Lung microvascular endothelial cell (primary cell): ENCODE measurements at places on chromosomes 2 and 18. TPM values are rescaled to one million over a fixed set of nuclear protein-coding genes. Genes with fewer than 3 reads are reported as not detected.

DNA sequence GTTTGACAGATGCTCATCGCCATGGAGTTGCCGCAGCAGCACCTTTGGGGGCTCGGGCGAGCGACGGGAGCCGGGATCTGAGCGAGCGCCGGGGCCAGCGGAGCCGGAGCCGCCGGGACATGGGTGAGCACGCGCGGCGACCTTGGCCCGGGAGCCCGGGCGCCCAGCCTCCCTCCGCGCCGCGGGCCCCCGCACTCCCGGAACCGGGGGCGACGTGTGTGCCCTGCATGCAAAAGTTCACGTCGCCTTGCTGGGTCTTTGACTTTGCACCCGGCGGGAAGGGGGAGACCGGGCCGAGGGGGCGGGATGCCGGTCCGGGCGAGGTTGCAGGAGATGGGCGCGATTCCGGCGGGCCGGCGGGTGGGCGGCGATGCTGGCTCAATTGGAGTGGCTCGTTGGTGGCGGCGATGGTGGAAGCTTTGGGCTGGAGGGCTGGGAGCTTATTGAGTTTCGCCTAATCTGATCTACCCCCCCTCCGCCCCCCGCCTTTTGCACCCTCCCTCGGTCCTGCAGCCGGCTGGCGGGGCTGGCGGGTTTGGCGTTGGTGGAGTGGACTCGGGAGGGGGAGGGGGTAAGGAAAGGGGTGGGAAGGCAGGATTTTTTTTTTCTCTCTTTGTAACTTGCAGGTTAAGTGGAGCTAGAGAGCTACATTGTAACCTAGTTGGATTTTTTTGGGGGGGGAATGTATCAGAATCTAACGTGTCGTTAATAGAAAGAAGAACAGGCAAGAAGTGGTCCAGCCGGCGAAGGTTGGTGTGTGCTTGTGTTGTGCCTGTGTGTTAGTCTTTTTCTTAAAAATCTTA, at the start of gene SETBP1:
Gene SETBP1, plus strand, starts transcription at position 616 of the 803 bp plus-strand sequence. CDS start 20,459 bp downstream, outside the sequence.
- DNase-seq, result peak; percentile 53

- DNase-seq, result no peak
Observed at GRCh38 chr2:3604991-3605961, 10.4 kb downstream of the COLEC11 start.

- DNase-seq, result no peak
Observed at GRCh38 chr2:175734686-175735085, 267.4 kb downstream of the LNPK start.

- DNase-seq, result no peak
Observed at GRCh38 chr2:160442603-160443002, 51.0 kb downstream of the RBMS1 start.

- no peak for DNase-seq
Observed at GRCh38 chr18:21650311-21650710, 38.2 kb downstream of the SNRPD1 start.

DNA sequence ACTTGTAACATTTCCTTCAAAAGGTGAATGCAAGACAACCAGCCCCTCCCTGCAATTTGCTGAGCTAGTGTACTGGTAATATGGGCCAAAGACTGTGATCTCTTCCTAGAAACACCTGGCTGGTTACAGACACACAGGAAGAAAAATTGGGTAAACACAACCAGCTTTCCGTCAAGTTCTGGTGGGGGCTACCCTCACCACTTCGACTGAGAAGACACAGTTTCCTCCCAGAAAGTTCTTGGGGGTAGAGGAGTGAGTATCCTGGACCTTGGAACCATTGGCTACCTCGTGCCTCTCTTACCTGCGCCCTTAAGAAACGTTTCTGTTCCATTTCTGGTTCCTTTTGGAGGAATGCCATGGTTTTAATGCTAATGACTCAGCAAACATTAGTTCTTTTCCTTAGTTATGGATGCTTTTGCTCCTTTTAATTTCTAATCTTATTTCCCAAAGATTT, 120.9 kb upstream of the DLX2 start:
- no peak for DNase-seq

DNA sequence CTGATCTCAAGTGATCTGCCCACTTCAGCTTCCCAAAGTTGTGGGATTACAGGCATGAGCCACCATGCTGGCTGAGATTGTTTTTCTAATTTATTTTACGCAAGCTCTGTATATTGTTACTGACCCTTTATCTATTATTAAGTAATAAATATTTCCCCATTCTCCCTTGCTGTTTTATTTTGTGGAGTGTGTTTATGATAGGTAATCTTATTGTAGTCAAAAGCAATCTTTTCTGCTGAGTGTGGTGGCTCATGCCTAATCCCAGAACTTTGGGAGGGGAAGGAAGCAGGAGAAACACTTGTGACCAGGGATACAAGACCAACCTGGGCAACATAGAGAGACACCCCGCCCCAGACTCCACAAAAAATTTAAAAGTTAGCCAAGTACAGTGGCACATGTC, 55.2 kb upstream of the RTN4 start:
- no peak for DNase-seq

DNA sequence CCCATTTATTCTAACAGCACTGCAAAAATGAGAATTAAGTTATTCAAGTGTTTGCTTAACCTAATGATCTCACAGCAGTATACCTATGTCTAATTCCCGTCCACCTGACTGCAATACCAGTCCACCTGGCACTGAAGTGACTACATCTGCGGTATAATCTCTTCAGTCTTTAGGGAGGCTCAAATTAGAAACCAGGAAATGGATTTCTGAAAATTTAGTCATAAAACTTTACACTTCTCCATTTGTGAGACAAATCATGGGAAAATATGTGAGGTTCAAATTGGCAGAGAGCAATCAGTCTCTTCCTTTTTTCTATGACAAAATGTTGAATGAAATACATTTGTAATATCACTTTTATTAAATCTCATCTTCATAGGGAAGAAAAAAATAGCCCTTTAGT, 33.0 kb downstream of the FTCDNL1 start:
- DNase-seq, result no peak

GRCh38 chr2:237258116-237258515, 155.8 kb downstream of the COL6A3 start:
- no peak for DNase-seq

DNA sequence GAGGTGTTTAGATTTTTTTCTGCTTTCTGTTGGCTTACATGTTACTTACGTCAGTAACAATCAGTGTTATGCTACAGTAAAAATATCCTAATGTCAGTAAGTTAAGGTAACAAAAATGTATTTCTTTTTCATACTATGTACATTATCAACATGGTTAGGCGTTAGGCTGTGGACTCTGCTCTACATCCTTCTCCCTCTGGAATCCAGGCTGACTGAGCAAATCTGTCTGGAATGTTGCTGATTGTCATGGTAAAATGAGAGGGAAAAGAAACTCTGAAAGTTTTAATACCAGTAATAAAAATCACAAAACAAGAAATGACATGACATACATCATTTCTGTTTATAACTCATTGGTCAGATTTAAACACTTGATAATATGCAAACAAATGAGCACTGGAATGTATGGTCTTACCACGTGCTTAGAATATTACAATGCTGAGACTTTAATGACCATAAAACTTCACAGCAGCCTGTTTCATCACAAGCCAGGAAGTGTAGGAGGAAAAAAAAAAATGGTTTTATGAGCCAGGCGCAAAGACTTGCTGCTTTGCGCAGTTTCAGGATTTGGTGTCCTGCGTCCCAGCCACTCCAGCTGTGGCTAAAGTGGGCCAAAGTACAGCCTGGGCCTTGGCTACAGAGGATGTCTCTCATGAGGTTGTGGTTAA, 252.4 kb downstream of the FSIP2 start:
- no peak for DNase-seq

DNA sequence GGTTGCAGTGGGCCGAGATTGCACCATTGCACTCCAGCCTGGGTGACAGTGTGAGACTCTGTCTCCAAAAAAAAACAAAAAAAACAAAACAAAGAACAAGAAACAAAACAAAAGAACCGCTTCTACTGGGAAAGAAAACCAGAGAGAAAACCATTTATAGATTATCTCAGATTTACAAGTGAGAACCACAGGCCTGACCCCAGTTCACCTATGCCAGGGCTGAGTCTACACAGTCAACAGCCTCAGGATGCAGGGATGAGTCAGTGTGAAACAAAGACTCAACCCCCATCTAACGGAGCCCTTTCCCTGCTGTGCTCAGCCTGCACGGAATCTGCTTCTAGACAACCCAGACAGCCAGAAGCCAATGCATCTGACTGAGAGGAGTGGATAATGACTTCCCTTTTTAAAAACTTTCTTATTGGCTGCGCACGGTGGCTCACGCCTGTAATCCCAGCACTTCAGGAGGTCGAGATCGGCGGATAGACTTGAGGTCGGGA, 25.5 kb upstream of the YWHAQ start:
- DNase-seq, result peak; percentile 98

- peak; percentile 79 for DNase-seq
Observed at GRCh38 chr2:73852020-73852419, 23.3 kb downstream of the STAMBP start.

- peak; percentile 62 for DNase-seq
Observed at GRCh38 chr18:37385846-37386778, 179.5 kb downstream of the CELF4 start.

DNA sequence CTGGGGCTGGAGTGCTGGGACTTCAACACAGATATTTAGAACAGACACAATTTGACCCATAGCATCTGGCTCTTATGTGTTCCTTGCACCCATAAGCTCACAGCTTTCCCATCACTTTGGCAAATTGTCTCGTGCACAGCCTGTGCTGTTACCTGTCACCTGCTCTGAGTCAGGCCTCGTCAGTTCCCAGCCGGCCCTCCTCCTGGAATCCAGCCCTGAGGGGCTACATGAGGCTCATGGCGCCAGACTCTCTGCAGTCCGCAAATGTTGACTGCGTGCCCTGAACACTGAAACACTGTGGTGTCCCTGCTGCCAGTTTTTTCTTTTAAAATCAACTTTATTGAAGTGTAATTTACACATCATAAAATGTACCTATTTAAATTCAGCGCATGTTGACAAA, 65.4 kb upstream of the BZW1 start:
- DNase-seq, result no peak

GRCh38 chr2:18684206-18685038, 95.1 kb upstream of the NT5C1B start:
- no peak for DNase-seq

GRCh38 chr2:97911206-97911921, 84.4 kb downstream of the TMEM131 start:
- no peak for DNase-seq

DNA sequence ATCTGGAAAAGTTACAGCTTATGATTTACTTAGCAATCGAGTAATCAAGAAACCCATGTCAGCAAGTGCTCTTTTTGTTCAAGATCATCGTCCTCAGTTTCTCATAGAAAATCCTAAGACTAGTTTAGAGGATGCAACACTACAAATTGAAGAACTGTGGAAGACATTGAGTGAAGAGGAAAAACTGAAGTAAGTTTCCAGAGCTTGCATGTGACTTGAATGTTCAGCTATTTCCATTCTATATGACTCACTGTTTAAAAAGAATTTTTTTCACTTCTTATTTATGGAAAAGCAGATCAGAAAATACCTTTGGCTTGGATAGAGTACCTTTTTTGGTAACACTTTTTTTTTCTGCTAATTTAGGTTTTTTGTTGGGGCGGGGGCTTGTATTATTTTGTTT, 70.7 kb downstream of the PMS1 start:
- DNase-seq, result no peak

- DNase-seq, result no peak
Observed at GRCh38 chr2:209463226-209463625, 39.4 kb downstream of the MAP2 start.

DNA sequence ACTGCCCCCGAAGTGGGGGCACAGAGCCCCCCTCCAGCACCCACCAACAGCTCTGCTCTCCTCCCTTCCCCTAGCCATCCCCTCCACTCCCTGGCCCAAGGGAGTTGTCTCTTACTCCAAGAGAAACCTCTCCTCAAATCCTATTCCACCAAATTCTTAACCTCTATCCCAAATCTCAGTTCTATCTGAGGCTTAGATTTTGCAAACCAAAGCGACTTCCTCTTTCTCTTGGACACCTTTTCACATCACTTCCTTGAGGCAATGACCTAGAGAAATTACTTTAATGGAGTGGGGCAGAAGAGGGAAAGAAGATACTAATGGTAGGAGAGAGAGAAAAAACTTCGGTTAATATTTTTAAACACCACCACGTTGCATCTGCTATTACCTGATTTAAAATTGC, 167.2 kb downstream of the SS18 start:
- DNase-seq, result no peak

- no peak for DNase-seq
Observed at GRCh38 chr2:144405321-144405720, 114.6 kb downstream of the ZEB2 start.

GRCh38 chr2:48050711-48051110, 144.4 kb upstream of the FBXO11 start:
- DNase-seq, result no peak

DNA sequence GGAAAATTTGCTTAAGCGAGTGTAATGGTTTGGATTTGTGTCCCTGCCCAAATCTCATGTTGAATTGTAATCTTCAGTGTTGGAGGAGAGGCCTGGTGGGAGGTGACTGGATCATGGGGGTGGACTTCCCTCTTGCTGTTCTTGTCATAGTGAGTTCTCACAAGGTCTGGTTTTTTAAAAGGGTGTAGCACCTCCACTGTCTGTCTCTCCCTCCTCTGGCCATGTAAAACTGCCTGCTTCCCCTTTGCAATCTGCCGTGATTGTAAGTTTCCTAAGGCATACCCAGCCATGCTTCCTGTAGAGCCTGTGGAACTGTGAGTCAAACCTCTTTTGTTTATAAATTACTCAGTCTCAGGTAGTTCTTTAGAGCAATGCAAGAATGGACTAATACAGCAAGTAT, 6.6 kb downstream of the YIPF4 start:
- DNase-seq, result peak; percentile 62

GRCh38 chr2:64262071-64262470, 117.9 kb upstream of the PELI1 start:
- DNase-seq, result peak; percentile 91

- no peak for DNase-seq
Observed at GRCh38 chr2:120697471-120697870, 38.2 kb upstream of the GLI2 start.

DNA sequence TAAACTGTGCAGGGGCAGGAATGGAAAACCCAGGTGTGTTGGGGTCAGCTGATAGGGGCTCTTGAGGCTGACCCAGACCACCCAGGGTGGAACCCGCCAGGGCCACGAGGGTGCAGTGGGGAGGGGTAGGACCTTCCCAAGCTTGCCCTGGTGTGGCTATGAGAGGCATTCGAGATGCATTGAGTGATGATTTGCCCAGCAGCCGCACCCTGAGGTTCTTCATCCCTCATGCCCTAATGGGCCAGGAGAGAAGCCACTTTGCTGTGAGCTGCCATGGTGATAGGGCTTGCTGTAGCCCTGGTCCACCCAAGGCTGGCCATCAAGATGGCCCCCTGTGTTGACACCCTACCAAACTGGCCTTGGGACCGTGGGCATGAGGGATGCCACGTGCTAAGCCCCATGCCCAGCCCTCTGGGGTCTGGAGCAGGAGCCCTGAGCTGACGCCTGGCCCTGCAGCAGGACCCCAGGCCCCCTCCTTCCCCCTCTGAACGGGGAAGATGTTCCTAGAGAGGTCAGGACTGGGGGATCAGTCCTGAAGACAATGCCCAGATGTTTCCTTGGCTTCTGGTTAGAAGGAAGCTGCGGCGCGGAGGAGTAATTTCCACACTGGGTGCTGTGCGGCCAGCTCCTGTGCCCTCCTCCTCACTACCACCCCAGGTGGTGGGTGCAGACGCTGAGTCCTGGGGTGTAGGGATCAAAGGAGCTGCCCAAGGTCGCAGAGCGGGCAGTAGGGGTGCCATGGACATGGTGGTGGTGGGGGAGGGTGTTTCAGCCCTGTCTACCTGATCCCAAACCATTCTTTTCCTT, 122.5 kb upstream of the HDAC4 start:
- no peak for DNase-seq

Gene ANKRD53
- total RNA-seq, result 0.20 and 0.22 TPM in 2 replicates

Gene CCDC138
- 4.4 and 5.0 TPM in 2 replicates for total RNA-seq

Gene NABP1
- total RNA-seq, result 11.3 and 11.8 TPM in 2 replicates

Gene ZNF804A
- total RNA-seq, result under 0.01 TPM in 1 of 2 replicates, not detected in the other
